ENCODE measurements at places on chromosomes 1 and 21.

DNA sequence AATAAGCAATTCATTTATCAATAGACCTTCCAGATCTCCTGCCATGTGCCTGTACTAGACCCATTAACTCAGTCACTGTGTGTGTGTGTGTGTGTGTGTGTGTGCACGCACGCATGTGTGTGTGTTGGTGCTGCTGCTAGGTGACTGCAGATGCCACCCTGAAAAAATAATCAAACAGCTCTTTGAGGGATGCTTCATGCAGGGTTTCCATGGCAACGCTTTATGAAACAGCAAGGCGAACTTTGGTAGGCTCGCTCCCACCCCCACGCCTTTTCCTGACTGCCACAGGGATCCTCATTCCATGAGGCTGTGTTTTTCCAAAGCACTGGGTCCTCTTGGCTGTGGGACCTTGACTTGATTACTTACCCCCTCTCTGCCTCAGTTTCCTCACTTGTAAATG, 94.0 kb downstream of the HMGB4 start:
- no peak for DNase-seq

GRCh38 chr1:108699375-108700332, 7.5 kb downstream of the PRPF38B start:
- no peak for DNase-seq

GRCh38 chr1:24481101-24481500, 21.5 kb upstream of the RCAN3 start:
- DNase-seq = no peak

GRCh38 chr1:159177272-159177907, 6.0 kb downstream of the CADM3 start:
- DNase-seq = peak; percentile 89

DNA sequence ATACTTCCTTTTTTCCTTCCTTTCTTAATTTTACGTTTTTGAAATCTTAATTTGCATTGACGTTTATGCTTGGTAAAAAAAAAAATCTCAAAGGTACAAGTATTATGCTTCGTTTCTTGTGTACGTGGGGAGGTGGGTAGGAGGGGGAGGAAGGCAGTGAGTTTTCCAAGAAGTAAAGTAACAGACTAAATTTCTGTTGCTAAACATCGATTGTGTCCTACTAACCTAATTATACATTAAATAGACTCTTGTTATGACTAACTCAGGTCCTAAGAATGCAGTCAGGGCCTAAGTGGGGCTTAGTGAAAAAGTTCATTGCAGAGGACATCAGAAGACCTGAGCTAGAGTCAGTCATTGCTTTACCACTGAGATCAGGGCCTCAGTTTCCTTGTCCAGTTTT, 17.5 kb downstream of the NEK7 start:
- no peak for DNase-seq

All from epithelial cell of esophagus (primary cell).